ENCODE measurements at places on chromosomes 11 and 22. TPM values are rescaled to one million over a fixed set of nuclear protein-coding genes. Genes with fewer than 3 reads are reported as not detected.

DNA sequence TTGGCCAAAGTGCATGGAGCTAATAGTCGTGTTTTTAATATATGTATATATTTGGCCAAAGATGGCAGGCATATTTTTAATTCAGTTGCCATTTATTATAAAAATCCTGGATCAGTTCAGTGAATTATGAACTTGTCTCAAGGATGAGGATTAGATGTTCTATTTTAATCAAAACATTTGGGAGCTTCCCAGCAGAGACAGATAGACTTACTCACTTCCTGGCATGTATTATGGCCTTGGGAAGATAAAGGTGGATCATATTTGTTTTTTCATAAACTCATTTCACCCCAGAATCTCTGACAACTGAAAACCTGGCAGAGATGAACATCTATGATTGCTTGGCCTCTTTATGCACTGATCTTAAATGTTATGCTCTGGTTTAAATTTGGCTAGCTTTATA is 148.8 kb downstream of the NCAM1 start:
- peak overlapping the region; percentile 11 for H3K27ac ChIP-seq
- H3K4me3 ChIP-seq, result no peak overlapping the region
- peaks cover 8% of the 10 kb centered on the region for H3K4me1 ChIP-seq
- no peak for DNase-seq
- no peaks in the 10 kb centered on the region for H3K27me3 ChIP-seq

DNA sequence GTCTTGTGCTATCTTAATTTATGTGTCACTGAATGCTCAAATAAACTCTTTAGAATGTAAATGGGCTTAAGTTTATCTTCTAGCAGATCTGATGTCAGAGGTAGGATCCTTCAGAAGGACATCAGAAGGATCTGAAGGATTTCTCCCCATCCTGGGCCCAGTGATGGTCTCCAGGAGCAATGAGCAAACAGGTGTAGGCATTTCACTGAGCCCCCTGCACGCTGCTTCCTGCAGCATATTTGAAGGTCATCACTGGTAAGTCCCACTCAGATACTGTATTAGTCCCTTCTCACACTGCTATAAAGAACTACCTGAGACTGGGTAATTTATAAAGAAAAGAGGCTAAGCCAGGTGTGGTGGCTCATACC is 4.5 kb downstream of the GSTP1 start:
- no peak overlapping the region for H3K4me3 ChIP-seq
- H3K27me3 ChIP-seq, result no peaks in the 10 kb centered on the region
- H3K4me1 ChIP-seq, result peaks cover 7% of the 10 kb centered on the region
- DNase-seq, result no peak
- H3K27ac ChIP-seq, result no peak overlapping the region

GRCh38 chr11:12261551-12261950 is 115.8 kb upstream of the PARVA start:
- no peak for DNase-seq
- H3K4me1 ChIP-seq, result no peaks in the 10 kb centered on the region
- H3K36me3 ChIP-seq, result no peaks in the 10 kb centered on the region
- H3K27ac ChIP-seq, result no peak overlapping the region
- no peaks in the 10 kb centered on the region for H3K27me3 ChIP-seq

DNA sequence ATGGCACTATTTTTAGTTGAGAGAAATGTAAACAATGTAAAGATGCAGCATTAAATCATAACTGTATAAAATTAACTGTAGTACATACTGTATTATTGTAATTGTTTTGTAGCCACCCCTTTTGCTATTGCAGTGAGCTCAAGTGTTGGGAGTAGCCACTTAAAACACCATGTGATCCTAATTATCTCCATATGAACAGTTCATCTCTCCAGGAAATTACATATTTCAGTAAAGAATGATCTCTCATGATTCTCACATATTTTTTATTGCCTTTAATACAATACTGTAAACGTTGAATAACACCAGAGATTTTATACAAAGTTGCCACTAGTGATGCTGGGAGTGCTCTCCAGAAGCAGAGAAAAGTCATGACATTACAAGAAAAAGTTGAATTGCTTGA is 1768.6 kb downstream of the LRRC4C start:
- H3K27me3 ChIP-seq, result no peaks in the 10 kb centered on the region
- H3K36me3 ChIP-seq, result no peaks in the 10 kb centered on the region
- H3K4me1 ChIP-seq, result no peaks in the 10 kb centered on the region
- no peak overlapping the region for H3K27ac ChIP-seq
- no peak for DNase-seq

GRCh38 chr11:122207921-122208764 is 92.1 kb upstream of the BLID start:
- H3K4me1 ChIP-seq, result peaks cover 16% of the 10 kb centered on the region
- DNase-seq, result no peak
- H3K36me3 ChIP-seq, result no peaks in the 10 kb centered on the region
- no peaks in the 10 kb centered on the region for H3K27me3 ChIP-seq
- H3K4me3 ChIP-seq, result no peak overlapping the region

DNA sequence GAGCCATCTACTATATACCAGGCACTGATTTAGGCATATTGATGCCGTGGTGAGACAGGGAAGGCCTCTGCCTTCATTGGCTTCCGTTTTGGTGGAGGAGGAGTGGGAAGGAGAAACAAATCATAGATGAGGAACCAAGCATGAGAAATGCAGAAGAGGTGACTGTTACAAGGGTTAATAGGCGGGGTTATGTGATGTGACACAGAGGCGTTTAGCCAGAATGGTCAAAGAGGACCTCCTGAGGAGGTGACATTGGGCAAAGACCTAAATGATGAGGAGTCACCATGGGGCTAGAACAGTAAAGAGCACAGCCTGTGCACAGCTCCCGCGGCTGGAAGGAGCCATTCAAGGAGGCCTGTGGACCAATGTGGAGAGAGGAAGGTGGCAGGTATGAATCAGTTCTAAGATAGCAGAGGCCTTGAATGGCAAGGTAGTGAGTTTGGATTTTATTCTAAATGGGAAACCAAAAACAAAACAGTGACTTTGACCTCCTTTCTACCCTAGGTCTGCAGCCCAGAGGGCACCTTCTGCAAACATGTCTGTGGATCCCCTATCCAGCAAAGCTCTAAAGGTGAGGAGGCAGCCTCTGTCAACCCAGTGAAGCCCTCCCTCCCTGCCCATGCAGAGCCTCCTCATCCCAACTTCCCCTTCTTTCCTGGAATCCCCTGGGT is 11.7 kb downstream of the MAFF start:
- no peak for DNase-seq
- no peaks in the 10 kb centered on the region for H3K36me3 ChIP-seq
- no peak overlapping the region for H3K27ac ChIP-seq
- H3K27me3 ChIP-seq, result no peaks in the 10 kb centered on the region
- H3K4me1 ChIP-seq, result peaks cover 8% of the 10 kb centered on the region

GRCh38 chr22:25334162-25334490 is 114.7 kb downstream of the CRYBB2 start:
- no peak overlapping the region for H3K27ac ChIP-seq
- H3K27me3 ChIP-seq, result no peaks in the 10 kb centered on the region
- no peak overlapping the region for H3K4me3 ChIP-seq

DNA sequence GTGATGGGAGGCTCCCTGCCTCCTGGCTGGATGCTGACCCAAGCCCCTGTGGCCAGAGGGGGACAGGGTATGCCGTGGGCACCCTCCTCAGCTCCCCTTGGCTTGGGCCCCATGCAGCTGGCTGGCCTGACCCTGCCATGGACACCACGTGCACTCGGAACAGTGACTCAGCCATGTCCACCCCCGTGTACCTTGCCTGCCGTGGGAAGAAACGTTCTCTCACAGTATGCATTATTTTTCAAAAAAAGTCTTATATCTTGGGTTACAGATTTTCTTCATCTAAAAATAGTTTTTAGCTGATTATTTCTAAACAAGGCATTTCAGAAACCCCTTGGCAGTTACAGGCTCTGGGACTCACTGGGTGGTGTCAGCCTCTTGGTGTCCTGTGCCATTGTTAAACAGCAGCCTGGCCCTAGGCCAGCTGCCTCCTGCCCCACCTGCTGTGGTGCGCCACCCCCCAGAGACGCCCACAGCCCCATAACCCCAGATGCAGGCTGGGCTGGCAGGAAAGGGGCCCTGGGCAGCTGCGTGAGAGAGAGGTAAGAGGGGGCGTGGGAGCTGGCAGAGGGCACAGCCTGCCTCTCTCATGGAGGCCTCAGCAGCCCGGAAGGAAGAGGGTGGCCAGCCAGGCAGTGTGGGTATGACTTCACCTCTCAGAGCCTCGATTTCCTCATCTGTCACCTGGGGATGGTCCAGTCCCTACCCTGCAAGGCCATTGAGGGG is 99.8 kb downstream of the MORC2 start:
- DNase-seq, result peak; percentile 6
- H3K4me1 ChIP-seq, result no peaks in the 10 kb centered on the region
- H3K4me3 ChIP-seq, result no peak overlapping the region
- H3K27ac ChIP-seq, result no peak overlapping the region
- no peaks in the 10 kb centered on the region for H3K36me3 ChIP-seq

DNA sequence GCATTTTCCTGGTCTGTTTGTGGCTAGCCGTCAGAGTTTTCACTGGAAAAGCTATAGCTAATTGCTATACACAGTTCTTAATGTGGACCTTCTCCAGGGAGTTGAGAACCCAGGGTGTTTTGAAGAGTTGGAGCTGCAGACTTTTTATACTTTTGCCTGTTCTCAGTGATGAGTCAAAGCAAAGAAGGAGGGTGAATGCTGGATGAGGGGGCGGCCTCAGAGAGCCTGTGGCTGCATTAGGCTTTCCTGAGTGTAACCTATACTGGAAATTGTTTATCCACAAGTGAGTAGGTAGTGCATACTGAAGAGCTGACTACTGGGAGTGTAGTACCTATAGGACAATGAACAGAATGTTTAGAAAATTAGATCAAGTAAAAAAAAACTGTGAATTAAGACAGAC is 79.7 kb upstream of the HORMAD2 start:
- H3K4me3 ChIP-seq, result no peak overlapping the region
- H3K27ac ChIP-seq, result no peak overlapping the region
- no peaks in the 10 kb centered on the region for H3K36me3 ChIP-seq
- no peak for DNase-seq
- H3K4me1 ChIP-seq, result peaks cover 2% of the 10 kb centered on the region

- no peaks in the 10 kb centered on the region for H3K36me3 ChIP-seq
- no peak overlapping the region for H3K4me3 ChIP-seq
- H3K27me3 ChIP-seq, result no peaks in the 10 kb centered on the region
- peaks cover 15% of the 10 kb centered on the region for H3K4me1 ChIP-seq
- H3K27ac ChIP-seq, result no peak overlapping the region
Observed at GRCh38 chr11:3167143-3168119, 2.3 kb upstream of the OSBPL5 start.

GRCh38 chr22:35037089-35037488 is 28.9 kb upstream of the ISX start:
- DNase-seq, result no peak
- H3K27ac ChIP-seq, result no peak overlapping the region
- no peak overlapping the region for H3K4me3 ChIP-seq
- H3K36me3 ChIP-seq, result no peaks in the 10 kb centered on the region
- no peaks in the 10 kb centered on the region for H3K4me1 ChIP-seq

GRCh38 chr11:60855726-60856633 is at the start of gene PTGDR2:
Gene PTGDR2 (minus strand): TSS chr11:60855950. CDS start chr11:60853722, 2,228 bp downstream.
- no peaks in the 10 kb centered on the region for H3K36me3 ChIP-seq
- no peak within 1 kb of the TSS for H3K4me3 ChIP-seq
- no peak for DNase-seq

DNA sequence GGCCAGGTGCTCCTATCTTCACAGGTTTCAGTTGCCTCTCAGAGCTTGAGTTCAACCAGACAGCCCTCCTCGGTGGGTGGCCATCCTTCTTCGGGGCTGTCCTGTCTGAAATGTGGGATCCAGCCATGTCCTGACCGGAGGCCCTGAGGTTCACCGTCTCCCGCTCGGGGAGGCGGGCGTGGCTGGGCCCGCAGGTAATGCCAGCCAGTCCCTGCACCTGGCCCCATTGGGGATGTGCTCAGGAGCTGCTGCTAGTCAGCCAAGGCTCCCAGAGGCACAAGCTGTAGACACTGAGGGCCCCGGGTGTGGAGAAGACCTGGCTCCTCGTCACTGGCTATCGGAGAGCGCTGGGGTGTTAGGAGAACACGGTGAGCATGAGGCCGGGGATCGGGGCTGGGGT is 32.6 kb downstream of the TSPAN4 start:
- H3K4me1 ChIP-seq, result peaks cover 10% of the 10 kb centered on the region
- H3K4me3 ChIP-seq, result no peak overlapping the region
- H3K36me3 ChIP-seq, result no peaks in the 10 kb centered on the region
- H3K27me3 ChIP-seq, result no peaks in the 10 kb centered on the region
- DNase-seq, result no peak
- H3K27ac ChIP-seq, result no peak overlapping the region

Gene SCGB1C1
- total RNA-seq, result not detected

Gene C11orf86
- 2.6 TPM for total RNA-seq

Gene SLC37A2
- total RNA-seq, result 4.6 TPM

Gene LIF
- total RNA-seq, result 0.35 TPM

Gene GGT1
- 6.0 TPM for total RNA-seq

Gene FAM111B
- total RNA-seq, result 0.18 TPM

Gene OR2AG2
- 0.05 TPM for total RNA-seq

Gene TMPRSS6
- not detected for total RNA-seq

Gene SLC22A8
- total RNA-seq, result not detected

Gene SF1
- total RNA-seq, result 306 TPM

Measured in ovary (tissue), 10 donors.